ENCODE measurements at places on chromosomes 4 and X.

DNA sequence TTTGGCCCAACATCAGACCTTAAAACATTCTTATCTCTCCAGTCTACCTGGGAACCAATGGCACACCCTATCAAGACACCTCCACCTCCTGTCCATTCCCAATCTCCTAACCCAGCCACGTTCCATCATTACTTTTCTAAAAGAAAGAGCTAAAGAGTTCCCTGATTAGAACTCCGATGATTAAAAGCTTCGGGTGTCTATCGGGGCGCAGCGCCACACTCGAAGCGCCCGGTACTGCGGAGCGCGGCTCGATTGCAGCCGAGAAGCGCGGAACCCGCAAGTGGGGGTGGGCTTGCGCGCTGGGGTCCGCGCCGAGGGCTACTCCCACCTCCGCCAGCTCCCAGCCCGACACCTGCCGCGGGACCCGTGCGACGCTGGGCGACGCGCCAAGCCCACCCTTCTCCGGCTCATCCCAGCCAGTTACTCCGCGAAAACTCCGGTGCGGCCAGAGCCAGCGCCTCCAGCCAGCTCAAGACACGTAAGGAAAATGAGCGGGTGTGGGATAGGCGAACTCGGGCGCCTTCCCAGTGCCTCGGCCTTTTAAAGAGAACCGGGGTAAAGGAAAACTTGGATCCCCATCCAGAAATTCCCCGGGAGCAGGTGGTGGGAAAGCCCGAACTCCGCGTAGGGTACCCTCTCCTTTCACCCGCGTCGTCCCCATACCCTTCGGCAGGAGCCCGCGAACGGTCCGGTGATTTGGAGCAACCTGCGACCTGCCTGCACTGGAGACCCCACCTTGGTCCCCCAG lies 593 bp downstream of the NPY1R start:
- no peak for DNase-seq

GRCh38 chrX:16853537-16853936 lies 16.6 kb downstream of the RBBP7 start:
- DNase-seq: no peak

- DNase-seq: no peak
These were observed 293.7 kb downstream of the PCDH18 start for GRCh38 chr4:137238456-137239162.

DNA sequence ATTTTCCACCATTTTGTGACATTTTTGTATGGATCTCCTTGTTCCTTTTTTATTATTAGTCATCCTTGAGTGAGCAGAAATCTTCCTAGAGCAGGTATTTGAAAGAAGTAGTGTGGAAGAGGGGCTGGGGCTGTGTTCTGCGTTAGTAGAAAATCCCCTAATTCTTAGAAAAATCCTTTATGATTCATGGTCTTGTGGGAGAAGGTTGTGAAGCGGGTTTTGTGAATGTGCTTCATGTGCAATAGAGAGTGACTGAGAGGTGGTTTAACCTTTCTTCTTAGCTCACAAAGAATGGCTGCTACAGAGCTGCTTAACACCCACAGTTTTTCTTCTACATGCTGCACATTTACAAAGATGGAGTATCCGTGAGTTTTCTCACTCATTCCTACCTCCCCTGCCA lies 220.5 kb downstream of the IDS start:
- no peak for DNase-seq

- DNase-seq: no peak
These were observed 426.5 kb upstream of the PABPC4L start for GRCh38 chr4:134628066-134628465.

- DNase-seq: no peak
These were observed 261.8 kb downstream of the KCTD8 start for GRCh38 chr4:44186850-44187246.

DNA sequence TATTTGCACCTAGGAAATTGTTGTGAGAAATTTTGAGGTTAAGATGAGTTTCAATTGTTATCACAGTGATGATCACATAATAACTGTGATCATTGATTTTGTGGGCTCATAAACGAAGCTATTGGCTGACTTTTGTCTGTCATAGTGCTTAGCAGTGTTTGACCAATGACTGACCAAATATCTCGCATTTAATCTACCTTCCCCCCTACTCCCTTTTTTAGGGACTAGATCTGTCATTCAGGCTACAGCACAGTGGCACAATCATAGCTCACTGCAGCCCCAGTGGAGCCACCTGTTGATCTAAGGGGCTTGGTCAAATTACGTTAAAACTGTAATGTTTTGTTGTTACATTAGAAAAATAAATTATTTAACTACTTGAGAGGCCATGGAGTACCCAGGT lies 1.5 kb downstream of the FUNDC2 start:
- DNase-seq: no peak

DNA sequence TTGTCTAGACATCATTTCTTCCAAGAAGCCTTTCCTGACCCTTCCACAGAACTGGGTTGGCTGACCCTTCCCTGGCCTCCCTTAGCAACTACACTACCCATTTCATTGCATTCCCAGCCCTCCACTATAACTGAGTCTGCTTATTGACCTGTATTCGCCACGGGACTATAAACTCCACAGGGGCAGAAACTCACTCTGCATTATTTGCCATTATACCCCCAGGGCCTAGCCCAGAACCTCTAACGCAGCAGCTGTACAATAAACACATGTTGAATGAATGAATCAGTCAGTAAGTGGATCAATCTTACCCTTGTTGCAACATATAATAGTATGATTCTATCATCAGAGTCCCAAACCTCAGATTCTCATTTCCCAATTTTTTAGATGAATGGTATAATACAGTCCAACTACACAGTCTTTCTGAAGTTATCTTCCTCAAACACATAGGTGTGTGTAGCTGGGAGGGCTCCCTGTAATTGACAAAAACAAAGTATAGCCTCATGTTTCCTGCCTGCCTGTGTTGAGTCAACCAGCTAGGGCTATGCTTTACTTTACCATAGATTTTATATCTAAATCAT lies 209.3 kb downstream of the CHIC2 start:
- no peak for DNase-seq

- DNase-seq: no peak
These were observed 45.3 kb downstream of the ANK2 start for GRCh38 chr4:113094802-113095201.

- DNase-seq: no peak
These were observed 286.4 kb downstream of the BCOR start for GRCh38 chrX:39811376-39811775.

DNA sequence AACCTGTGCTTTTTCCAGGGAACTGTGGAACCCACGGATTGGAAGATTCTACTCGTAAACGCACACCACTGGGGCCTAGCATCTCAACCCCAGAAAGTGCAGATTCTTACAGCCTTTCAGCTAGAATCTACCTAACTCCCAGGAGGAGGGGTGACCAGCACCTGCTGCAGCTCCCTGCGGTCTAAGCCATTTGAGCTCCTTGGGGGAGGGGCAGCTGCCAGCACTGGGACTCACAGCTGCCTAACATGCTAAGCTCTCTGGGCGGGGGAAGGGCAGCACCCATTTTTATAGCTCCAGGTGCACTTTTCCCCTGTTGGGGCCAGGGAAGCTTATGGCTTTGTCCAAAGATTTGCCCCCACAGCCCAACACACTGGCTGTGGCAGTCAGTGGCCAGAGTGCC lies 595.7 kb upstream of the EPHA5 start:
- DNase-seq: no peak

- DNase-seq: no peak
These were observed 143.3 kb downstream of the BANK1 start for GRCh38 chr4:101933855-101934254.

- DNase-seq: no peak
These were observed 73.1 kb downstream of the FAT1 start for GRCh38 chr4:186650401-186651180.

DNA sequence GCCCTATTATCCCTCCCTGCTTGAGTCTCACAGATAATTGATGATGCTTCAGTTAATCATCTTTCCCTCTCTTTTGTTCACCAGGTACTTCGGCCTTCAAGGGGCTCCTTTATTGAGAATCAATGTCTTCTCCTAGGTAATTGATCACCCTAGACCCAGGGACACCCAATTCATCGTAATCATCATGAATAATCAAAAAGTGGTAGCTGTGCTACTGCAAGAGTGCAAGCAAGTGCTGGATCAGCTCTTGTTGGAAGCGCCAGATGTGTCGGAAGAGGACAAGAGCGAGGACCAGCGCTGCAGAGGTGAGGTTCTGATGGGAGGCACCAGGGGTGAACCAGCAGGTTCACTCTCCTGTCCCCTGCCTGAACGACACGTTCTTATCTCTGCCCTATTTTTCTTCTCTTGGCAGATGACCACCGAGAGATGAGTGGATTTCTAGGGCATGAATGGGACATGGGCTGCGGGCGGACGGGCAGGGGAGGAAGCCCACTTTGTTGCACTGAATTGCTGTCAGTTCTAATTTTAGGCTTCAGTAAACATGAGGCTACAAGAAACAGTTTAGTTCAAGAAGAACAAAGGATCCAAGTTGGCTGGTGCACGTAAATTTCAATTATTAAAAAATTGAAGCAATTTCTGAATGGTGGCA lies 80.5 kb downstream of the ALPK1 start:
- no peak for DNase-seq

- no peak for DNase-seq
These were observed 251.0 kb downstream of the STIM2 start for GRCh38 chr4:27111627-27112026.

GRCh38 chrX:71170660-71171059 lies 26.0 kb downstream of the NLGN3 start:
- DNase-seq: no peak

All from vagina (tissue), 2 donors.